A549 treated with RU486 at 1 μM for 4 hours (cell line): ENCODE measurements at places on chromosomes 3 and 15. TPM values are rescaled to one million over a fixed set of nuclear protein-coding genes. Genes with fewer than 3 reads are reported as not detected.

LRRIQ4 gene
- not detected in 5 replicates for total RNA-seq

BRK1 gene
- 160 to 198 TPM (median 181 TPM) in 5 replicates for total RNA-seq

LRRC34 gene
- not detected in 5 replicates for total RNA-seq

TMEM207 gene
- not detected in 5 replicates for total RNA-seq

MAPK6 gene
- total RNA-seq, result 28.6 to 63.2 TPM (median 52.0 TPM) in 5 replicates

SH2D7 gene
- not detected in 5 replicates for total RNA-seq

ZCWPW2 gene
- total RNA-seq, result 0.09 TPM in 1 of 5 replicates, not detected in the others

TLR9 gene
- 0.06 TPM in 1 of 5 replicates, not detected in the others for total RNA-seq

SCG3 gene
- total RNA-seq, result 0.05 to 0.06 TPM in 2 of 5 replicates, not detected in the others

CRYGS gene
- total RNA-seq, result 0.44 to 1.5 TPM (median 0.61 TPM) in 5 replicates

UBA3 gene
- total RNA-seq, result 19.5 to 33.2 TPM (median 25.2 TPM) in 5 replicates

CXCR6 gene
- total RNA-seq, result not detected in 5 replicates

VWA5B2 gene
- 0.24 to 0.54 TPM (median 0.44 TPM) in 5 replicates for total RNA-seq

KLHL40 gene
- total RNA-seq, result not detected in 5 replicates

GOLGA6B gene
- total RNA-seq, result 0.09 TPM in 1 of 5 replicates, not detected in the others

ITIH3 gene
- 0.12 TPM in 1 of 5 replicates, not detected in the others for total RNA-seq

SLC15A2 gene
- total RNA-seq, result 0.08 to 0.27 TPM (median 0.26 TPM) in 4 of 5 replicates, not detected in the other

THUMPD3 gene
- total RNA-seq, result 50.8 to 65.8 TPM (median 51.6 TPM) in 5 replicates

GRK7 gene
- total RNA-seq, result 0.03 to 0.09 TPM in 2 of 5 replicates, not detected in the others

SPATA12 gene
- total RNA-seq, result 0.46 to 0.66 TPM (median 0.54 TPM) in 5 replicates

TUSC7 gene
- total RNA-seq, result not detected in 5 replicates

CX3CR1 gene
- not detected in 5 replicates for total RNA-seq

ACKR2 gene
- total RNA-seq, result not detected in 5 replicates

FGF7 gene
- not detected in 5 replicates for total RNA-seq

FAM3D gene
- not detected in 5 replicates for total RNA-seq

PPP1R2 gene
- total RNA-seq, result 13.0 to 20.5 TPM (median 18.1 TPM) in 5 replicates

A4GNT gene
- not detected in 5 replicates for total RNA-seq

MAP2K5 gene
- total RNA-seq, result 9.8 to 12.3 TPM (median 11.9 TPM) in 5 replicates

BMF gene
- 1.5 to 2.2 TPM (median 1.7 TPM) in 5 replicates for total RNA-seq

SERINC4 gene
- total RNA-seq, result 0.09 to 0.21 TPM (median 0.12 TPM) in 5 replicates

CCR9 gene
- total RNA-seq, result not detected in 5 replicates

HCLS1 gene
- 0.09 to 0.13 TPM in 2 of 5 replicates, not detected in the others for total RNA-seq

GOLGA8G gene
- total RNA-seq, result not detected in 5 replicates

IGDCC3 gene
- 0.10 to 0.20 TPM (median 0.14 TPM) in 5 replicates for total RNA-seq

FBN1 gene
- total RNA-seq, result 6.3 to 8.5 TPM (median 7.0 TPM) in 5 replicates

DPPA4 gene
- total RNA-seq, result not detected in 5 replicates
